ENCODE measurements at places on chromosomes 2 and 18.

DNA sequence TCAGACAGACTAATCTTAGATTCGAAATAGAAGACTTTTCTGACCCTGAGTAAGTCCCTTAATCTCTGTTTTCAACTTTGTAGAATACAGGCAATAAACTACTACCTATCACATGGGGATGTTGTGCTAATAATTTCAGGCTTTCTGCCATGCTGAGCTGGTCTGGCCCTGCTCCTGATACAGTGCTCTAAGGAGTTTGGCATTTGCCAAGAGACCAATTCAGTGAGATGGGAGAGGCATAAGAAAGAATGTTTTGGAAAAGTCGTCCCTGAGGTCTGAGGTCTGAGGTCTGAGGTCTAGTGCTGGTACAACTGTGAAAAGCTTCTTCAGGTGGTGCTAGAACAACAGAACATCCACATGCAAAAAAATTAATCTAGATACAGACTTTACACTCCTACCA lies 35.9 kb upstream of the SP3 start:
- no peak overlapping the region for H3K4me3 ChIP-seq
- H3K27ac ChIP-seq: no peak overlapping the region
- DNase-seq: no peak
- H3K4me1 ChIP-seq: peaks cover 7% of the 10 kb centered on the region
- peaks cover 5% of the 10 kb centered on the region for H3K27me3 ChIP-seq
- H3K36me3 ChIP-seq: no peaks in the 10 kb centered on the region

DNA sequence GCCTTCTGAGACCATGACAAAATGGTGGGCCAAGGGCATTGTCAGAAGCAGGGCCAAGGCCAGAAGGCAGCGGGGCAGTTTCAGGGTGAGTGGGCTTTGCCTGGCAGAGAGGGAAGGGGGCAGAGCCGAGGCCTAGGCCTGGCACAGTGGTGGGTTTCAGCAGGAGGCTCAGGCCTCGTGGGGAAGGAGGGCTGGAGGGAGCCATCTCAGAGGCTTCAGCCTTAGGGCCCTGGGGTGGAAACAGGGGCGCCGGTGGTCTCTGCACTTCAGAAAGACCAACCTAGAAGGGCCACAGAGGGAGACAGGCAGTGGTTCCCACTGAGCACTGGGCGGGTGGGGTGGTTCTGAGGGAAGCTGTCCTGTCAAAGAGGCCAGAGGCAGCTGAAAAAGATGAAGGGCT lies 58.0 kb upstream of the SMAD7 start:
- no peaks in the 10 kb centered on the region for H3K36me3 ChIP-seq
- no peak overlapping the region for H3K4me3 ChIP-seq
- DNase-seq: no peak
- H3K27ac ChIP-seq: no peak overlapping the region

DNA sequence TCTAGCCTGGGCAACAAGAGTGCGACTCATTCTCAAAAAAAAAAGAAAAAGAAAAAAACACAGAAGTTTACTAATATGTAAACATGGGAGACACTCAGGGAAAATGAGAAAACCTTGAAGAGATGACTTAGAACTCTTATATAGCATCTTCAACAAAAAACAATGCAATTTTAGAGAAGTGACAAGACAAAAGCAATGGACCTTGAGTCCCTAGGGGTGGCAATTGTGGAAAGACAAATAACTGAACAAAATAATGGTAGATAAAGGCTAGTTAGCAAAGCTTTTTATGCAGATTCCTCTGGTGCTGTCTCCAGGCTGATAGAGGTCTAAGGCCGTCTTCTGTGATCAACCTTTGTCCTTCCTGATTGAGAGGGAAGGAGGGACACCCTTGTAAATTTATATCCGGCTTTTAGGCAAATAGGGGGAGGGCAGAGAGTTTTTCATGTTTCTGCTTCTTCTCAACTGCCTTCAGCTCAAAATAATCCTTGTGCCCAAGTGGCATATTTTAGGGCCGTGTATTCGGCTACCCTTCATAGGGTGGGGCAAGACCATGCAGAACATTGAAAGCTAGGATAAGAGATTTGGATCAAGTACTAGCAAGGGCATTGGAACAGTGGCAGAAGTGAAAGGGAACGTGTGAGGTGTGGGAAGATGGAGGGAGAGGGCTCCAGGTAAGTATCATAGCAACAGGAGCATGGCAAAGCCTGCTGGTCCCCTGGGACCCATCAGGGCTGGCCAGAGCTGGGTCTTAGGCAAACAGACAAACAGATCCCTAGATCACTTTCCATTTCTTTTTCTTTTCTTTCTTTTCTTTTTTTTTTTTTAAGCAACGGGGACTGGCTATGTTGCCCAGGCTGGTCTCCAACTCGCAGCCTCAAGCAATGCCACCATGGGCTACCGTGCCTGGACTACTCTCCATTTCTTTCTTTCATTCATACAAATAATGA lies 116.2 kb upstream of the STPG4 start:
- DNase-seq: no peak
- no peaks in the 10 kb centered on the region for H3K27me3 ChIP-seq
- H3K27ac ChIP-seq: peak overlapping the region; percentile 89

GRCh38 chr2:84038866-84039265 lies 420.2 kb downstream of the SUCLG1 start:
- no peaks in the 10 kb centered on the region for H3K27me3 ChIP-seq
- no peak overlapping the region for H3K4me3 ChIP-seq
- no peaks in the 10 kb centered on the region for H3K4me1 ChIP-seq
- no peaks in the 10 kb centered on the region for H3K36me3 ChIP-seq

GRCh38 chr18:68568364-68569155 lies 146.3 kb downstream of the TMX3 start:
- no peak overlapping the region for H3K27ac ChIP-seq
- peaks cover 3% of the 10 kb centered on the region for H3K27me3 ChIP-seq
- no peak for DNase-seq

GRCh38 chr2:181411105-181411849 lies 45.9 kb upstream of the ITGA4 start:
- H3K4me1 ChIP-seq: peaks cover 56% of the 10 kb centered on the region
- H3K27me3 ChIP-seq: no peaks in the 10 kb centered on the region
- DNase-seq: peak; percentile 73
- H3K27ac ChIP-seq: peak overlapping the region; percentile 83

- no peak for DNase-seq
- H3K4me3 ChIP-seq: no peak overlapping the region
- no peak overlapping the region for H3K27ac ChIP-seq
- H3K4me1 ChIP-seq: no peaks in the 10 kb centered on the region
Observed at GRCh38 chr18:306608-307255, 38.9 kb upstream of the THOC1 start.

GRCh38 chr2:219828127-219828526 lies 200.7 kb downstream of the SLC4A3 start:
- no peaks in the 10 kb centered on the region for H3K27me3 ChIP-seq
- no peaks in the 10 kb centered on the region for H3K36me3 ChIP-seq
- DNase-seq: no peak
- no peaks in the 10 kb centered on the region for H3K4me1 ChIP-seq
- no peak overlapping the region for H3K4me3 ChIP-seq

GRCh38 chr2:235201756-235202155 lies 249.9 kb downstream of the SH3BP4 start:
- peaks cover 3% of the 10 kb centered on the region for H3K4me1 ChIP-seq
- no peak overlapping the region for H3K4me3 ChIP-seq
- H3K36me3 ChIP-seq: no peaks in the 10 kb centered on the region
- DNase-seq: no peak
- peaks cover 20% of the 10 kb centered on the region for H3K27me3 ChIP-seq

DNA sequence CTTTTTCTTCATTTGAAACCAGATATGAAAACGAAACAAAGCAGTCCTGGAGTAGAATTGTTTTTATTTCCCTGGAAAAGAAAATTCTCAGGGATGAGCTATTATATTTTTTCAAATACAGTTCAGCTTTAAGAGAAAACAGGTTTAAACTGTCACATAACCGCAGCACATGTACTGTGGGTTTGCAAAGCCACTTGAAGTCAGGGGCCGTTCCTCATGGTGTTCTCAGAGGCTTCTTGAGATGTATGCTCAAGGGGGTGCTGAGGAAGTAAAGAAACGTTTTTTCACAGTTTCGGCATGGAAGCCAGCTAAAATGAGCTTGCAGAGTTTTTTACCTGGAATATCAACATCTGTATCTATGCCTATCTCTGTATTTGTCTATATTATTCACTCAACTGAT lies 225.3 kb downstream of the MC4R start:
- peaks cover 4% of the 10 kb centered on the region for H3K27me3 ChIP-seq
- H3K4me1 ChIP-seq: peaks cover 10% of the 10 kb centered on the region
- no peaks in the 10 kb centered on the region for H3K36me3 ChIP-seq
- DNase-seq: no peak

- no peaks in the 10 kb centered on the region for H3K4me1 ChIP-seq
- H3K4me3 ChIP-seq: no peak overlapping the region
Observed at GRCh38 chr2:101872480-101872879, 119.3 kb upstream of the IL1R2 start.

- DNase-seq: no peak
- no peaks in the 10 kb centered on the region for H3K4me1 ChIP-seq
- no peaks in the 10 kb centered on the region for H3K27me3 ChIP-seq
- peaks cover 39% of the 10 kb centered on the region for H3K36me3 ChIP-seq
- H3K4me3 ChIP-seq: no peak overlapping the region
- H3K27ac ChIP-seq: no peak overlapping the region
Observed at GRCh38 chr2:239106966-239107365, 259.1 kb downstream of the TWIST2 start.

GRCh38 chr18:63708650-63709049 lies 5.9 kb downstream of the SERPINB11 start:
- H3K4me1 ChIP-seq: no peaks in the 10 kb centered on the region
- DNase-seq: no peak
- H3K27ac ChIP-seq: no peak overlapping the region
- no peak overlapping the region for H3K4me3 ChIP-seq
- no peaks in the 10 kb centered on the region for H3K27me3 ChIP-seq

- H3K27me3 ChIP-seq: no peaks in the 10 kb centered on the region
- H3K36me3 ChIP-seq: peaks cover 70% of the 10 kb centered on the region
- DNase-seq: no peak
- peak overlapping the region; percentile 3 for H3K4me3 ChIP-seq
- peak overlapping the region; percentile 92 for H3K27ac ChIP-seq
Observed at GRCh38 chr2:100062336-100062735, 80.1 kb downstream of the AFF3 start.

- H3K36me3 ChIP-seq: peaks cover 15% of the 10 kb centered on the region
- no peaks in the 10 kb centered on the region for H3K27me3 ChIP-seq
- peak overlapping the region; percentile 53 for H3K27ac ChIP-seq
- H3K4me1 ChIP-seq: peaks cover 55% of the 10 kb centered on the region
- peak; percentile 73 for DNase-seq
- peak overlapping the region; percentile 54 for H3K4me3 ChIP-seq
Observed at GRCh38 chr2:39469807-39470206, 32.7 kb upstream of the MAP4K3 start.

GRCh38 chr18:49487711-49488310 lies 777 bp upstream of the C18orf32 start:
- H3K27ac ChIP-seq: peak overlapping the region; percentile 71
- DNase-seq: no peak
- H3K4me3 ChIP-seq: peak overlapping the region; percentile 95
- peaks cover 58% of the 10 kb centered on the region for H3K36me3 ChIP-seq
- H3K27me3 ChIP-seq: no peaks in the 10 kb centered on the region
- H3K4me1 ChIP-seq: peaks cover 69% of the 10 kb centered on the region

- H3K27me3 ChIP-seq: no peaks in the 10 kb centered on the region
- H3K4me3 ChIP-seq: no peak overlapping the region
- no peak overlapping the region for H3K27ac ChIP-seq
- no peaks in the 10 kb centered on the region for H3K36me3 ChIP-seq
- DNase-seq: no peak
Observed at GRCh38 chr2:125445495-125445894, 1210.5 kb upstream of the GYPC start.

- peak within 1 kb of the TSS; percentile 79 for H3K27ac ChIP-seq
- peaks cover 76% of the 10 kb centered on the region for H3K27me3 ChIP-seq
- DNase-seq: no peak
- H3K4me1 ChIP-seq: peaks cover 16% of the 10 kb centered on the region
- peaks cover 19% of the 10 kb centered on the region for H3K36me3 ChIP-seq
- H3K4me3 ChIP-seq: peak within 1 kb of the TSS; percentile 71
Observed at GRCh38 chr2:74514368-74515270, at the start of gene TLX2. Gene TLX2 (plus strand): TSS chr2:74514450. CDS start chr2:74514807, 357 bp downstream.

DNA sequence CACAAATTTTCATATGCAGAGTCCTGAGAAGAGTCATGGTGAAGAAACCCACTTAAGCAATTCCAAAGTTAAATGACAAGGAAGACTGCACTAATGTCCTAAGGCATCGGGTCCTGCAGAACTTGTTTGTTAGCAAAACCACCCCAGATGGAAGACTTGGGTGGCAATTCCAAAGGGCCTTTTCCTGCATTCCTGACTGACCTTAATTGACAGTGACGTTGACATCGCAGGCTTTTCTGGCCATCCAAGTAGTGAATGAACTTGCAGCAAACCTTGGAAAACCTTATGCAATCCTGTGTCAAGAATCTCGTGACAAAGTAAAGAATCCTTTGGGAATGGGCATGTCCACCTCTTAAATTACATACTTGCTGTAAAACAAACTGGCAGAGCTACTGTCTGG lies 112.5 kb upstream of the SH3BP4 start:
- no peaks in the 10 kb centered on the region for H3K4me1 ChIP-seq
- H3K27ac ChIP-seq: no peak overlapping the region
- peaks cover 4% of the 10 kb centered on the region for H3K27me3 ChIP-seq

GRCh38 chr2:238596571-238597551 lies 170.1 kb downstream of the ASB1 start:
- H3K4me3 ChIP-seq: no peak overlapping the region
- peaks cover 27% of the 10 kb centered on the region for H3K27me3 ChIP-seq
- peak overlapping the region; percentile 57 for H3K27ac ChIP-seq
- H3K36me3 ChIP-seq: no peaks in the 10 kb centered on the region
